ENCODE measurements at places on chromosomes 11 and 22.

GRCh38 chr11:131980888-131981668 lies 610.7 kb downstream of the NTM start:
- no peak for DNase-seq

DNA sequence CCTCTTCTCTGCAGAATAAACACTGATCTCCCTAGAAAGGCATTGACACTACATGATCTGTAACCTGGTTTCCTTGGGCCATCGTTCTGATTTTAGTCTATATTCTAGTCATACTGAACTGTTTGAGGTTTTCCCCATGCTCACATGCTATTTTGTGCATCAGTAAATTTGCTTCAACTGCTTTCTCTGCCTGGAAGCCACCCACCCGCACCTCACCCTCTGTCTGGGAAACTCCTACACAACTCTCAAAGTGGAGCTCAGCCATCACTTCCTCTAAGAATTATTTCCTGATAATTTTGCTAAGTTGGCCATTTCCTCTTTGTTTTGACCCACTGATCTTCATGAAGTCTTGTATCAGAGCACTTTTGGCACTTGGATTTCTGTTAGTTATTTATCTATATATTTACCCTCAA lies 36.1 kb downstream of the MMP20 start:
- DNase-seq: no peak

DNA sequence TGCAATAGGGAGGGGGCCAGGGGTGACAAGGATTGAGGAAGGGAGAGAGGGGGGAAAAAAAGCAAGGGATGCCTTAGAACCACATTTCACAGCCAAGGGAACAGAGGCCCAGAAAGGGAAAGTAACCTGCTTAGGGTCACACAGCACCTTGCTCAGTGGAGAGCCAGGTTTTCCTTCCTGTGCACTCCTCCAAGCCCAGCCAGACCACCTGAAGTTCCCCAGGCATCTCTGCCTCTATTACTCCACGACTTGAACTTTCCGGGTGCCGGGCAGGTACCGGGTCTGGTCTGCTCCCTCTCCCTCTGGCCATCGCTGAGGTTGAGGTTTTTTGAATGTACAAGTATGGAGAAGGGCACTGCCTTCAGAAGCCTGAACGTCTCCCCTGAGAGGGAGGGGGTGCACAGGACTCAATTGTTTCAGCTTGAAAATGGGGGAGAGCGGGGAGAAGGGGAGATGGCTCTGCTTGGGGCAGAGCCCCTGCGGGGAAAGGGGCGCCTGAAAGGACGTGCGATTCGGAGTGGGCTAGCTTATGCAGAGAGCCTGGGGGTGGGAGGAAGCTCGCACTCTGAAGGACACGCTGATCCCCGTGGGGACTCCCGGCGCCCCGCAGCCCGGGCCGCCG lies 516 bp upstream of the SERPINH1 start:
- DNase-seq: no peak

DNA sequence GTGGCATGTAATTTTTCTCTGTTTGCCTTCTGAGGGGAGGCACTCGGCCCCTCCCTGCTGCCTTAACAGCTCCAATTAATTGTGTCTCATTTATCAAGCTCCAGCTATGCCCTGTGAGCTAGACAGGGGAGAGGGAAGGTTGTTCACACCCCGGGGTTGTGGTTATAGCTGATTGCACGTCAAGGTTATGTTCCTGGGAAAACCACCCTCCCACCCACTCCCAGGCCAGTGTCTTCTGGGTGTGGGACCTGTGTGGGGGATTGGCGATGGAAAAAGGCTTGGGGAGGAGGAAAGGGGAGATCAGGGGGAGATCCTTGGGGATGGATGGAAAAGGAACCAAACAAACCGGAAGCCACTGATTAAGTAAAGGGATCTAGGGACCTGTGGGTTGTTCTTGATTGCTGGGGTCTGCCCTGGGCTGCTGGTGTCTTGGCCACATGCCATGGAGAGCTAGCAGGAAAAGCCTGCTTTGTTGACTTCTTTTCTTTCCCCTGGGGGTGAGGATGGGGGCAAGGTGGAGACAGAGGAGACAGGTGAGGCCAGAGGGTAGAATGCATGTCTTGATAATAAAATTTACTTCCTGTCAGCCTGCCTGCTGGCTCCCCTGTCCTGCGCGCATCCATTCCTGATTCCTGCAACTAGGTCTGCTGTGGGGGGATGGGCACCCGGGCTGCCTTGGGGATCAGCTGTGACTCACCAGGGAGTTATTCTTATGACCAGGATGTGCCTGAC lies 13.5 kb upstream of the SORL1-AS1 start:
- peak; percentile 98 for DNase-seq

DNA sequence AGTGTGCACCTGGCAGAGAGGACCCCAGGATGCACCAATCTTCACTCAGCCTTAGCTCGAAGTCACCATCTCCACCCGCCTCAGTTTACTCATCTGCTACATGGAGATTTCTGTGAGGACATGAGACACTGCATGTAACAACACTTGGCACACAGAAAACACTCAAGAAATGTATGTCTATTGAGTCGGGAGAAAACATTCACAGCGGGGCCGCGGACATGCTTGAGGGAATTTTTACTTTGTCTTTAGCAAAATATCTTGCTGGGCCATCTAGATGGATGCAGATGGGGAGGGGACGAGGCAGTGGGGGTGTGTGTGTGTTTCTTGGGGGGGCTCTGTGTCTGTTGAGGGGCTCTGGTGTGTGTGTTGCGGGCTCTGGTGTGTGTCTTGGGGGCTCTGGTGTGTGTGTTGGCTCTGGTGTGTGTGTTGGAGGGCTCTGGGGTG lies 28.4 kb upstream of the RFPL3 start:
- no peak for DNase-seq

DNA sequence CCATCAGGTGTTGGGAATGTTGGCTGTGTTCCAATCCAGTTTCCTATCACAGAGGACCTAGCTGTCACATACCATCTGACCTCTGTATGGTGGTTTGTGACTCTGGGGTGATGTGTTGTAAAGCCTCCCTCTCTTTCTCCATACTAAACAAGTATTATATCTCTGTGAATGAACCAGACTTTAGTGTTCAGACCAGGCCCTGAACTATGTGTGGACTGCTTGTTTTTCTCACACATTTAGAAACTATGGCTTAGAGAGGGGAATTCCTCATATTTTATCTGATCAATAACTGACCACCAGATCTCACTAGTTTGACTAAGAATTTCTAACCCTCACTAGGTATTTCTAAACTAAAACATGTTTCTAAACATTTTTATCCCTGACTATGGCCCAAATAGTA lies 17.5 kb downstream of the NCR3LG1 start:
- no peak for DNase-seq

DNA sequence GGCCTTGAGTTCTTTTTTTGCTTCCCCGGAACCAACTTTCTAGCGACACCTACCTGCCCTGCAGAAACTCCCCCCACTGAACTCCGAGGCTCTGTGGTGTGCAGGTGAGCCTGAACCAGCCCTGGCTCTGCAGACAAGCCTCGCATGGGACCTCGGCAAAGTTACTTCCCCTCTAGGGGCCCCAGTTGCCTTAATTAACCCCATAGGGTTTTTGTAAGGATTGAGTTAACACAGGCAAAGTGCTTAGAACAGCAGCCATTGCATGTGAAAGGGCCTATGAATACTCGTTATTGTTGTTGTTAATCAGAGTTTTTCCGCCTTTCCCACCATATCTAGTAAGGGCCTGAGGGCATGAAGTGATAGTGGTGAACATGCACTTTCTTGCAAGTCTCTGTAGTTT lies 12.6 kb upstream of the SYT13 start:
- no peak for DNase-seq

DNA sequence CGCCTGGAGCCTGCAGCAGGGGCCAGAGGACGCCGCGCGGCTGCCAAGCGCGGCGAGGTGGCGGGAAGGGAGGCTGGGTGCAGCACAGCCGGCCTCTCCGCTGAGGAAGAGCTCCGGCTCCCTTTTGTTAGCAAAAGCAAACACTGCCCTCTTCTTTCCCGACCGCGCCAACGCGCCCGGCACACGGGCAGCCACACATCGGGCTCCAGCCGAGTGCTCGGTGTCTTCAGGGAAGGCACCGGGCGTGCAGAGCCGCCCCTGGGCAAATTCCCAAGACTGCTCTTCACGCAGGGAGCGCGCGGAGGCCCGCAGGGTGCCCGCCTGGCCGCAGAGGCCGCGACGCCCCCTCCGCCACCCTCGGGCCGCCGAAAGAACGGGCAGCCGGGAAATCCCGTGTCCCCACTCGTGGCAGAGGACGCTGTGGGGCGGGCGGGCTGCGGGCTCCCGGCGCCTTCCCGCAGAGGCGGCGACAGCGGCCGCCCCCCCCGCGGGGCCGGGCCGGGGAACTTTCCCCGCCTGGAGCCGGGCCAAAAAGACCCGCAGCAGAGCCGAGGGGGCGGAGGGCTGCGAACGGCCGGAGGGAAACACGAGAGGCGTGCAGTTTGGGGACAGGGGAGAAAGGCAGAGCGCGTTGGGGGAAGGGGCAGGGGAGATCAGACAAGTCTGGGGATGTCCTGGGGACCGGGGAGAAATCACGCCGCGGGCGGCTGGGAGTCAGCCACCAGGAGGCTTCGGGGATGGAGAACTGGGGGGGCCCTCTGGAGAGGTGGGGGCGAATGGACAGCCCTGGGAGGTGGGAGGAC lies 931 bp downstream of the CADM1 start:
- DNase-seq: peak; percentile 58

DNA sequence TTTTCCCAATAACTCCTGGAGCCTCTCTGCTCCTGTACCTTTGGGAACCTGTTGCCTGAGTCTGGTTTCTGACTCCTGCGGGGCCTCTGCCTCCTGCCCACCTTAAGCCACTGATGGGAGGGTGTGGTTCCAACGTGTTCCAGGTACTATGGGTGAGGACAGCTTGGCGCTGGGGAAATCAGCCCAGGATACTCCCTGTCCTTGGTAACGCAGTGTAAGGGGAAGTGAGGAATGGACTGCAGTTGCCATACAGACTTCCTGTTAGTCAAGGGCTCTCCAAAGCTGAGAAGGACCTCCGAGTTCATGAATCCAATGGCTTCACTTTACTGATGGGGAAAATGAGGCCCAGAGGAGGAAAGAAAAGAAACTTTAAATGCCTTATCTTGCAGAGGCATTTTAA lies 1.2 kb upstream of the MARK2 start:
- peak; percentile 56 for DNase-seq

DNA sequence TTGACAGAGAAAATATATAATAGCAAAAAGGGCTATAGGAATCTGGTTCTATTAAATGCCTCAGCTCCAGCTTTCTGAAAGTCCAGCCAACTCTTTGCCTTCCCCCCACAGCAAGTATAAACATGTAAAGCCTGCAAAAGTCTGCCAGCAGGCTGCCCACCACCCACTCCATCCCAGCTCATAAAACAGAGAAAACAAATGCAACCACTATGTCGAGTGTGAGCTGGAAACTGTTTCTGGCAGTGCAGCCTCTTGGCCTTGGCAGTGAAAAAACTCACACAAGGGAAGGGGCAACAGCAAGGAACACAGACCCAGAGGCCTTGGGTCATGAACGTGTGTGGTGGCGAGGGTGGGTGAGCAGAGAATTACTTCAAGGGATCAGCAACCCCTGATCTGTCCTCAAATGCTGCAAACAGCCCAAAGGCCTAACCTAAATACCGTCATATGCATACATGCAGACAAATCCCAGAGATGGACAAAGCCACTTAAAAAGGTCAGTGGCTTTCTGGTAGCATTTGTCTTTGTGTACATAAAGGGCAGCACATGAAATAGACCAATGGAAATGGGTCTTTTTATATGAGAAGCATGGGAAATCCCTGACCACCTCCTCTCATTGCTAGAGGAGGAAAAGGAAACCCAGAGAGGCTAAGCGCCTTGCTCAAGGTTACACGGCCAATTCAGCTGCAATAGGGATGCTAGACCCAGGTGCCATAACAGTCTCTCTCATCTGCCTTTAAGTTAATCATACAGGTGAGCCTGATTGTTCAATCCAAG lies 74.8 kb downstream of the NAT10 start:
- no peak for DNase-seq

- no peak for DNase-seq
Observed at GRCh38 chr11:134503596-134503995, 91.6 kb upstream of the B3GAT1 start.

DNA sequence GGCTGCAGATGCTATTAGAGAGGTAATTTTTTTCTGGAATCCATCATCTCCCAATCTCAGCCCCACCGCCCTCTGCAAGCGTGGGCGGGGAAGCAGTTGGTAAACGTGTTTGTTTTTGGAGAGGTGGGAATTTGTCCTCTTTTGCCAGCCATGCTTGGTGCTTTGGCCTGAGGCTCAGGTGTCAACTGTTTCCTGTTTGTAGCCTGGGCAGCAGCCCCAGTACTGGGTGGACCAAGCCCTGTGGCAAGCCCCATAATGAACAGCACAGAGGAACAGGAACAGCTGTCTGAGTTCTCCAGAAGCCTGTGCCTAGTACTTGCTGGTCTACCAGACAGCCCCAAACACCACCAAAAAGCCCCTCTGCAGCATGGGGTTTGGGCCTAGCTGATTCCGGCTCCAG lies 39.6 kb downstream of the POU2F3 start:
- DNase-seq: no peak
